ENCODE measurements at places on chromosomes 2 and 18.

- no peak for DNase-seq
These were observed 14.8 kb downstream of the MBD2 start for GRCh38 chr18:54209471-54210180.

DNA sequence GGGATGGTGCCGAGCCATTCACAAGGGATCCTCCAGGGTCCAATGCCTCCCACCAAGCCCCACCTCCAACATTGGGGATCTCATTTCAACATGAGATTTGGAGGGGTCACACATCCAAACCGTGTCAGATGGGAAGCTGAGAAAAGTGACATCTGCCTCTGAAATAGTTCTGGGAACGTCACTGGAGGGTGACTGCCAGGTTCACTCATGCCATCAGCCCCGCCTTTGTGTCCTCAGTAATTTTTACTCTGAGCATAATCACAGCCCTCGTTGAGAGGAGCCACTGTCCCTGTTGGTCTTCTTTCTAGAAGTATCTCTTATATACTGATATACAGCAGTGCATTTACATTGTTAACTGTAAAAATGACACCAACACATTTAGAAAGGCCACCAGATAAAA, 67.4 kb downstream of the KLHL29 start:
- DNase-seq = no peak

DNA sequence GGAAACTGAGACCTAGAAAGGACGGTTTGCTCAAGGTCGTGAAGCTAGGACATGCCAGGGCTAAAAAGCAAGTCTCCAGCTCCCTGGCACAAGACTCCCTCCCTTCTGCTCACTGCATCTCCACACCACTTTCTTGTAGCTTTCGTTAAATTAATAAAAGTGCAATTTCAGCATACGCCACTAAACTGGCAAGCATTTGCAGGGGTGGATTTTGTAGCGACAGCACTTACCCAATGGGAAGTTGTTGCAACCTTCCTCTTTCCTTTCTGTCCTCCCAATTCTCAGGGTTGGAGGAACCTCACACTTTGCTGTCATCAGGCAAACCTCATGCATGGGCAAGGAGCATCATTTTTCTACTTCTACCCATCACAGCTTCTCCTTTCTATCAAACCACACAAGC, 7.4 kb upstream of the RHOB start:
- no peak for DNase-seq

- no peak for DNase-seq
These were observed 384.7 kb downstream of the PTH2R start for GRCh38 chr2:208791257-208791656.

DNA sequence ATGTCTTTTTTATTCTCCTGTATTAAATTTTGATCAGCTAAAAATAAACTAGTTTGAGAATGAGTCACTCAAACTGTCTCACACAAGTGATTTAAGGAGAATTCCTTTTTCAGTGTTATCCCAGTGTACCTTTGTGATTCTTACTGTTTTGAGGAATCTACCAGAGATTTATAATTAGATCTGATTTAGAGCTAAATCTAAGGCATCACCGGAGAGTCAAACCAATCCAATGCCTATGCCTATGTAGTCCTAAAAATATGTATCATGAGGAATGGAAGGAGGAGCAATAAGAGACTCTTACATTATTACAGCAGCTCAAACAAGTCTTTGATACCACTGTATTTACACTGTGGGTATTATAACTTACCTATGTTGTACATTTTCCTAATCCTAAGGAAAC, 63.4 kb upstream of the CYP20A1 start:
- DNase-seq = no peak

- no peak for DNase-seq
These were observed 71.3 kb downstream of the C1D start for GRCh38 chr2:67991456-67991855.

DNA sequence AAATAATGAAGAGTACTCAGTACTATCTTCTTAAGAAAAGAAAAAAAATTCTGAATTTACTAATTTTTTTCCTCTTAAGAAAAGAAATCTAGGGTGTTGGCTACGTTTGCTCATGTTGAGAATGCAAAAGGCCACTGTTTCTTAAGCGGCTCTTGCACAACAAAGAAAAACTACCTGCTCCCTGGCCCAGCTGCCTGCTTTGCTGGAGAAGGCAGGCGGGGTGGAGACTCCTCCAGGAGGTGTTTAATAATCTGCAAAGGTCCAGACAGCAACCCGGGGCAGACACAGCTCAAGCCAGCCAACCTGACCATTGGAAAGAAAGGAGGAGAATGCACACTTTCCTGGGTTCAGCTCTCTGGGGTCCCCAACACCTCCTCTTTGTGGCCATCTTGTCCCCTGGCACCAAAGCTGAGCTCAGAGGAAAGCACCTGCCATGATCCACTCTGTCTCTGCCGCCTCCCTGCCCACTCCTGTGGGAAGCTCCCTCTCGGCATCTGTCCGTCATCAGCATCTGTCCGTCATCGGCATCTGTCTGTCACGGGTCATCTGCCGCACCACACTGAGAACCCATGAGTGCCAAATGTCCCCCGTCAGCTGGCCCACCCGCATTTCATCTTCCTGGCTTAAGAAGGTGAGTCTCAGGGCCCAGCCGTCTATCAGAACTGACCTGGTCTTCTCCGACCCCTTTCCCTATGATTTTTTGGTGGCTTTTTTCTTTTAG, 11.9 kb downstream of the ZNF516 start:
- no peak for DNase-seq

Data from NCI-H1436 treated with DMSO at 0.1 percent for 48 hours (cell line).